A172 (cell line): ENCODE measurements at places on chromosomes 2 and 18. TPM values are rescaled to one million over a fixed set of nuclear protein-coding genes. Genes with fewer than 3 reads are reported as not detected.

- peak; percentile 80 for DNase-seq
Observed at GRCh38 chr2:29281086-29281915, 166.1 kb downstream of the CLIP4 start.

GRCh38 chr2:227921648-227922047, 50.2 kb downstream of the DAW1 start:
- no peak for DNase-seq

GRCh38 chr2:107693604-107694003, 133.1 kb upstream of the RGPD4 start:
- no peak for DNase-seq

- no peak for DNase-seq
Observed at GRCh38 chr2:120439637-120440384, 93.9 kb downstream of the INHBB start.

- no peak for DNase-seq
Observed at GRCh38 chr2:127134833-127135830, 28.2 kb upstream of the BIN1 start.

DNA sequence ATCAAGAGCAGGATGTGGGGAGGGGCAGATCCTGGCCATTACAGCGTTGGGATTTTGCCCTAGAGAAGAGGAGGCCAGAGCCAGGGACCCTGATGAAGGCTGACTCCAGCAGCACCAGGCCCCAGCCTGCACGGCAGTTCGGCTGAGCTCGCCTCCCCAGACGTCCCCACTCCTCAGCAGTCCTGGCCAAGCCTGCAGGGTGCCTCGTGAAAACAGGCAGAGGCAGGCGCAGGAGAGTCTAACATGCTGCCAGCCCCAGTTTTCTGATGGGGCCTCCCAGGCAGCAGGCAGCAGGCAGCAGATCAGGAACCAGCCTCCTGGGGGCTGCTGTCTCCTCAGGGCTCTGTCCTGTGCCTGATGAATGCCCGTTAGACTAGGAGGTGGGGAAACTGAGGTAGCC, 19.7 kb upstream of the GLI2 start:
- DNase-seq: no peak

- DNase-seq: no peak
Observed at GRCh38 chr18:79523206-79523735, 127.5 kb downstream of the NFATC1 start.

GRCh38 chr18:9413576-9413975, 61.7 kb upstream of the RALBP1 start:
- DNase-seq: no peak

GRCh38 chr2:155842103-155842502, 490.4 kb downstream of the NR4A2 start:
- peak; percentile 57 for DNase-seq

- DNase-seq: no peak
Observed at GRCh38 chr2:231687133-231687852, 21.0 kb upstream of the PTMA start.

GRCh38 chr2:65834062-65834461, 401.7 kb upstream of the SPRED2 start:
- DNase-seq: no peak

- DNase-seq: no peak
Observed at GRCh38 chr2:190446193-190446592, 38.0 kb downstream of the MFSD6 start.

DNA sequence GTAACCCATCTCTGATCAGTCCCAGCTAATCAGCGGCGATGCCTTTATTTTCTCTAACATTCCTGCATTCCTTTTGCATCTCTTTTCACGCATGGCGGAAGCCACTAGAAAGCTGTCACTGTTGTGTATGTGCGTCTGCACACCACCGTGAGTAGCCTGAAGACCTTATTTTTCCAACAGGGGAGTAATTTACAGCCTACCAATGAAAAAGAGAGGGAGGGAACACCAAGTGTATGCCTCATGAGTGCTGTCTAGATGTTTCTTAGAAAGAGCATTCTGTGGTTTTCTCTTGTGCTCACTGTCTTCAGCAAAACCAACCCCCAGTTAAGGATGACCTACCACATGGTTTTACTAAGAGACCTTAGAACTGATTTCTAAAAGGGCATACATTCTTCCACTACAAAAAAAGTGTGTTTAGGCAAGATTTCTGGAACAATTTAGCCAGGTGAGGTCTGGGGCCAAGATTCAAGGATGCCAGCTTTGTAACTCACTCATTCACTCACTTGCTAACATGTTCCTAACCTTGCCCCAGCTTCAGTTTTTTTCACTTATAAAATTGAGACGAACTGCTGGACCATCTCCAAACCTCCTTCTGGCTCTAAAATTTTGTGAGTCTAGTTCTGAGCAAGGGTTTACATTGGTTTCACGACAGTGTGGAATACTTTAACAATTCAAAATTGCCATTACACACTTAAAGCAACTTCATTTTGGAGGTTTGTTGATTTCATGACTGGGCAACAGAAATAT, 51.4 kb downstream of the BCL2 start:
- no peak for DNase-seq

DNA sequence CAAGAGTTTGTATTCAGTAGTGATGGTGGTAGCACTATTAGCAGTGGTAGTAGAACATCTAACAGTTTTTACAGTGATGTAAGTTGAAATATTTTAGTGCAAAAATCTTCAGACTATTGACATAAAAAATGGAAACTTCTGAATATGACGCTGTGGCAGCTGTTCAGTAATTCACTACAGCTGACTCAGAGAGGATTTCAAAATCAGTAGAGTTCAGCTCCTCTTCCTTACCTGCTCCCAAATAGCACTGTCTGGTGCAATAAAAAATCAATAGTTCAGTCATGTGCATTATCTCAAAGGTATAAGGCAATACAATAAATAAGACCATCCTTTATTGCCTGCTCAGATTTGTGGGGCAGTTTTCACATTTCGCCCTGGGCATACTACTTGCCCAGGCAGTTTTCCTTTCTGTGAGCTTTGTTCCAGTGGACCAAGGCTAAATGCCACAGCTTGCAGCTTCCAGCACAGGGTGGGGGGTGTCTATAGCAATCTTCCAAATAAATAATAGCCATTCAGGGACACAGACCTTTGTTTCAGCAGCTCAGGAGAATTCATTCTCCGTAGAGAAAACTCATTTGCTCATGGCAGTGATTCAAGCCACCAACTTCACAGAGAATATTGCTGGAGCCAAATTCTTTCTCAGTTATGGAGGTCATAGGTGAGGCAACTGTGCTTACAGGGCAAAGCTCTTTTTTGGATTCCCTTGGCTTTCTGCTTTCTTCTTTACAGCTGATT, 33.9 kb upstream of the GORASP2 start:
- no peak for DNase-seq

DNA sequence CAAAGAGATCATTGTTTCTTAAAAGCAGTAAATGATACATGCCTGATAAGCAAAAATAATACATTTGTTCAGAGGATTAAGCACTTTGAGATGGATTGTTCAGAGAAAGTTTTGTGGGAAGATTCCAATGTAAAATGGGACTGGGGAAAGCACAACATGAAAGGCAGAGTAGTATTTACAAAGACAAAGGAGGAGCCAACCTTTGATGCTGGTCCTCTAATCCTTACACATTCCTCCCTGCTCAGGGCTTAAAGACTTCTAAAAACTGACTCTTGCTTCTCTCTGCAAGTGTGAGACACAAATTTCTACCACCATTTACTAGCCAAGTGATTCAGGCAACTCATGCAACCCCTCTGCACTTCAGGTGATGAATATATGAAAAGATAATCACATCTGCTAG, 47.2 kb upstream of the REG3G start:
- DNase-seq: no peak

DNA sequence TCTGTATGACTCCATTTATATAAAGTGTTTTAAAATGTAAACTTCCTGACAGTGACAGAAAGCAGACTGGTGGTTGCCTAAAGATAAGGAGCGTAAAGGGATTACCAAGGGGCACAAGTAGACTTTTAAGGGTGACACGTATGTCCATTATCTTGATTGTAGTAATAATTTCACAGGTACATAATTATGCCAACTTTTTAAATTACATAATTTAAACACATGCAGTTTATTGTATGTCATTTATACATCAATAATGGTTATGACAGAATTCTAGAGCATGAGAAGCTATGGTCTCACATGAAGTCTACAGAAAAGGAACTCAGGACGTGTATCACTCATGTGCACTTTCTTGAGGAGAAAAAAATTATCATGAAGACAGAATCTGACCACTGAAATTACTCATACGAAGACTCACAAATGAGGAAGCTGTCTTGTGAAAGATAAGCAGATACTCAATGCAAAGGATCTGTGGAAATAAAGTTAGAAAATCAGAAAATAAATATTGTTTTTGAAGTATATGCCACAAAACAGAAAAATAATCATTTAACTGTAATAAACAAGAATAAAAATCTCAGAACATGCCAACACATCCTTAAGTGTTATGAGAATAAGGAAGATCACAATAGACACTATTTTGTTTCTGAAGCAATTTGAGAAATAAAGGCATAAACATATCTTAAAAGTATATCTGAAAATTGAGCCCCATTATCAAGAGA, 84.4 kb downstream of the TMEM131 start:
- DNase-seq: no peak

- no peak for DNase-seq
Observed at GRCh38 chr2:104744537-104744936, 109.4 kb upstream of the POU3F3 start.

GRCh38 chr2:64632835-64633819, 20.6 kb downstream of the SERTAD2 start:
- no peak for DNase-seq

- no peak for DNase-seq
Observed at GRCh38 chr18:21486905-21487437, 113.5 kb downstream of the ESCO1 start.

DNA sequence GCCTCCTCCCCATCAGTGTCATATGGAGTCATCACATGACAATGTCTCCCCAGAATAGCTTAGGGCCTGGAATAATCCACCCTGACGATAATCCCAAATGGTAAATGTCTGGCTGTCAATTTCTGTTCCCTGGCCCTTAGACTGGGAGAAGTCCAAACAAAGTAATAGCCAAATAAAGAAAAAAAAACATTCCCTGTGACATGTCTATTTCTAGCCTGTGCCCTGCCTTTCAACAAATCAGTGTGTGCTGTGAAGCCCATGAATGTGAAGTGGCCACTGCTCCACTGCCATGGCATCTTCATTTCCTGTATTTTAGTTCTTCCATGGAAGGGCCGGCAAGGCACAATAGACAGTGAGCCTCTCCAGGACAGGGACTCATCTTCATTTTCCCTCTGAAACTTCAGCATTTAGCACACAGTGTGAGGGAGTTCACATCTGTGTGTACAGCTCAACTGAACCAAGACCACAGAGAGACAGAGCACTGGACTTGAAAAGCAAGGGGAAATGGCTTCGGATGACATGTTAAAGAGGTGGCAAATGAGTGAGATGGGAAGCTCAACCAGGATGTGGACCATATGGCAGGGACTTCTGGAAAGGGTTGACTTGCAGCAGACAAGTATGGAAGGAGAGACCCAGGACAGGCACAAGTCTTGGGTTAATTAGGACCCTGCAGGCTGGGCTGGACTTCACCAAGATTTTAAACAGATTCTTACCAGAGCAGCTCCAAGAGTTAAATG, 140.0 kb downstream of the ANTXR1 start:
- DNase-seq: no peak

GRCh38 chr2:238902285-238902684, 54.4 kb downstream of the TWIST2 start:
- DNase-seq: no peak

HYCC2 gene
- 8.6 and 22.8 TPM in 2 replicates for total RNA-seq

ABCG5 gene
- not detected in 2 replicates for total RNA-seq

INO80B gene
- total RNA-seq: 5.9 and 7.9 TPM in 2 replicates

EGR4 gene
- not detected in 2 replicates for total RNA-seq

TMEFF2 gene
- total RNA-seq: 11.1 and 15.2 TPM in 2 replicates

CREB1 gene
- 69.1 and 73.3 TPM in 2 replicates for total RNA-seq

CCDC74B gene
- total RNA-seq: 52.8 and 60.1 TPM in 2 replicates

LBH gene
- total RNA-seq: 87.4 and 182 TPM in 2 replicates

SP140L gene
- 10.4 and 13.0 TPM in 2 replicates for total RNA-seq

RNF181 gene
- total RNA-seq: 262 and 285 TPM in 2 replicates

OBSL1 gene
- total RNA-seq: 119 and 130 TPM in 2 replicates

SYT4 gene
- total RNA-seq: not detected in 2 replicates

UGT1A9 gene
- total RNA-seq: not detected in 2 replicates
